AG08395 (cell line): ENCODE measurements at places on chromosomes 3 and 15.

- no peak for DNase-seq
Observed at GRCh38 chr3:121330634-121331033, 215.2 kb downstream of the POLQ start.

DNA sequence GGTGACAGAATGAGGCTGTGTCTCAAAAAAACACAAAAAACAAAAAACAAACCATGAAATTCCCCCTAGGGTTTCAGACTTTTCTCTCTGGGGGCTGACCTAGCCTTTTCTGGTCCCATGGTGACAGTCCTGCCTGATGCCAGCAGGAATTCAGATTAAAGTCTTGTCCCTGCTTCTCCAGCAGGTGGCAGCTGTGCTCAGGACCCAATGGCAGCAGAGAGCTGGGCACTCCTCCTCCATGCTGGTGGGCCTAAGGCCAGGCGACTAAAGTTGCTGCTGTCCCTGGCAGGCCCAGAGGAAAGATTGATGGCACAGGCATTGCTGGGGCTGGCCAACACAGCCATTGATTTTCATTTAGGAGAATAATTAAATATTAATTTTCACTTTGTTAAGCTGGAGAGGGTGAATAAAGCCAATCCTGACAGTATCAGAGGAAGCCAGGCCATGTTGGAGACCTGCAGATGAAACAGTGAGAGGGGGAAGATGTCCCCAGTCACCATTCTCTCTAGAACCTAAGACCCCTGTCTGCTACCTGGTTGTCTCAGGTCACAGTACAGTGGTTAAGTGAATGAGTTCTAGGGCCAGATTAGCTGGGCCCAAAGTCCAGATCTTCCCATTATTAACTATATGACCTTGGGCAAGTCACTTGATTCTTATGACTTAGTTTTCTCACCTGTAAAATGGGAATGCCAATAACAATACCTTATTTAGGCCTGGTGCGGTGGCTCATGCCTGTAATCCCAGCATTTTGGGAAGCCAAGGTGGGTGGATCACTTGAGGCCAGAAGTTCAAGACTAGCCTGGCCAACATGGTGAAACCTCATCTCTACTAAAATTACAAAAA is 7.1 kb downstream of the CELF6 start:
- peak; percentile 91 for DNase-seq

GRCh38 chr15:87871258-87871681 is 385.3 kb downstream of the NTRK3 start:
- DNase-seq: peak; percentile 69

DNA sequence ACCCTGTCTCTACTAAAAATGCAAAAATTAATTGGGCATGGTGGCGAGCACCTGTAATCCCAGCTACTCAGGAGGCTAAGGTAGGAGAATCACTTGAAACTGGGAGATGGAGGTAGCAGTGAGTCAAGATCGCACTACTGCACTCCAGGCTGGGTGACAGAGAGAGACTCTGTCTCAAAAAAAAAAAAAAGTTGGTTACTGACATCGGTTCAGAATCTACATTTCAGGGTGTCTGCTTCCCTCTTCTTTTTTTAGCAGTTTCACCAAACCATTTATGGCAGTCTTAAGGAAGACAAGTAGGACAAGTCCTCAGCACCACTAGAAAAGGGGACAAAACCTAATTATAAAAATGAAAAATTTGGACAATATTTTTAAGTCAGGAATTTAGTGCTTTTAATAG is 3.3 kb upstream of the USP4 start:
- no peak for DNase-seq

- DNase-seq: no peak
Observed at GRCh38 chr3:186998937-186999368, 68.6 kb downstream of the ST6GAL1 start.

DNA sequence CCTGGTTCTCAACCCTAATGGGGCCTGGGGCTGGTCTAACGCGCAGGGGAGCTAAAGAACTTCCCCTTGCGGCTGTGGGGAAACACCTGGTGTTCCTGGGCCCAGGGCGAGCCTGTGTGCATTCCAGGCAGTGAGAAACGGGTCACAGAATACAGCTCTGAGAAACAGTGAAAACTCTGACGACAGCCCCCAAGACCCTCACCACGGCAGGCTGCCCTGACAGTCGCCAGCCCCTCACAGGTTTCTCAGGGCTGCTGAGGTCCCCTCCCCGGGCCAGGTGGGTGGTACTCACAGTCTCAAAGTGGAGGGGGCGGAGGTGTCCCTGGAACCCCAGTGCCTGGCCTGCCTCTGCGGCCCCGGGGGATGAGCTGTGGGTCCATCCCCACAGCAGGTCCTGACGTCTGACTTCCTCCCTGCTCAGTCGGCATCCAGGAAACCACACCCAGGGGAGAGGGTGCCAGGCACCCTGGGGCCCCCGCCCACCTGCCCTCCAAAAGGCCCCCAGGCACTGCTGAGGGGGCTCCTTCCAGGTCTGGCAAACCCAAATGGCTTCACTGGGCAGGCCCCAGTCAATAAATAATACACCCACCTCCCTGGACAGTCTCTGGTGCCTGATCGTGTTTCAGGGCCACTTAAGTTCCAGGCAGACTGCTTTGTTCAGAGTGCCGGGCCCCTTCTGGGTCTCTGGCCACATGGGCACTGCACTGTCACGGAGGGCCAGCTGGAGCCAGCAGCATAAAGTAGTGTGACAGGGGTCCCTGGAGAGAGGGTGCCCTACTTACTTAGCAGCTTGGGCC is 57.7 kb downstream of the IQSEC1 start:
- DNase-seq: no peak

- DNase-seq: no peak
Observed at GRCh38 chr3:126960604-126960995, 22.3 kb upstream of the PLXNA1 start.

DNA sequence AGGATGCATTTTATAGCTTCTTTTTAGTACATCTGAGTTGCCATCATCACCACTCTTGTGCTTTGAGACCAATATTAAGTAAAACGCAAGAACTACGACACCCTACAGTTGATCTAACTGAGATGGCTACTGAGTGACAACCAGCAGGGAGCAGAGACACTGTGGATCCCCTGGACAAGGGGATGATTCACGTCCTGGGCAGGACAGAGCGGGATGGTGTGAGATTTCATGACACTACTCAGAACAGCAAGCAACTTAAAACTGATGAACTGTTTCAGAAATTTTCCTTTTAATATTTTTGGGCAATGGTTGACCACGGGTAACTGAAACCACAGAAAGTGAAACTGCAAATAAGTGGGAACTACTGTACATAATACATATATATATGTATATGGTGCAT is 299.2 kb downstream of the ADAMTS17 start:
- no peak for DNase-seq

GRCh38 chr3:39181408-39182335 is 10.7 kb downstream of the XIRP1 start:
- DNase-seq: no peak

GRCh38 chr3:52452570-52453221 is 1.1 kb downstream of the TNNC1 start:
- DNase-seq: no peak

GRCh38 chr3:177606891-177607290 is 409.6 kb upstream of the TBL1XR1 start:
- no peak for DNase-seq

DNA sequence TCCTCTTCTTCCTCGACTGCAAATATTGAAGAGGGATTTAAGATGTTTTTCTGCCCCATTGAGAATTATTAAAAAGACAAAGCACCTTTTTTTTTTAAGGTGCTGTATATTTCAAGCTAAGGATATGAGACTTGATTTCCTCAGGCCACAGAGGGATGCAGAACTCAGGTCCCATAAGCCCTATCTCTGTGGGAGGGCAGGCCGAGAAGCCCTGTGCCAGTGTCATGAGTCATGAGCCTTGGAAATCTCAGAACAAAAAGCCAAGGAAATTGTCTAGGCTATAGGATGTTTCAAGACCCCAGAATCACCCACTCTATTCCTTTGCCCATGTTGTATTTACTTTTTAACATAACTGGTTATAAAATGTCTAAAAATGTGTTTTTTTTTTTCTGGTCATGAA is 7.3 kb downstream of the ESYT3 start:
- DNase-seq: peak; percentile 57

- DNase-seq: no peak
Observed at GRCh38 chr3:22386107-22386506, 635.1 kb upstream of the ZNF385D start.

GRCh38 chr3:119436977-119437376 is 26.4 kb downstream of the TMEM39A start:
- no peak for DNase-seq

DNA sequence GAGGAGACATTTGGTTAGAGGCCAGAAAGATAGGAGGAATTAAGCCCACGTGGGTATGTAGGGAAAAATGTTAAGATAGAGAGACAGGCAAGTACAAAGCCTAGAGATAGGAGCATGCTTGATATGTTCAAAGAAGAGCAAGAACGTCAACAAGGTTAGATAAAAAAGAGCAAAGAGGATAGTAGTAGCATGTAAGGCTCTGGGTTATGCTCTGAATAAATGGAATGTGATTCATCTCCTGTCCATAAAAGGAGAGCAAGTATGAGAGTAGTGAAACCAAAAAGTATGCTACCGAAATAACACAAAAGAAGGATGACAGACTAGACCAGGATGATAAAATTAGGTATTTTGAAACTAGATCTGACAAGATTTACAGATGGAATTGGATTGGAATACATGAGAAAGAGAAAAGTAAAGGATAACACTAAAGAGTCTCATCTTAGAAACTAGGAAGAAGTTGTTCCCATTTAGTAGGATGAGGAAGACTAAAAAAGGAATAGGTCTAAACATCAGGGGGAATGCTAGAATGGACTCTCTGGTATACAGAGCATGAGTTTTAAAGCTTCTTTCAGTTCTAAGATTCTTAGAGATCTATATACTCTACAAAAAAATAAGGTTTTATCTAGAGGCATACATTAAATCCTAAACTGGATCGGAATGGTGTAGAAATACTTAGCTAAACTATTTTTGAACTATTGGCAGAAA is 59.1 kb downstream of the TRPM7 start:
- peak; percentile 26 for DNase-seq

DNA sequence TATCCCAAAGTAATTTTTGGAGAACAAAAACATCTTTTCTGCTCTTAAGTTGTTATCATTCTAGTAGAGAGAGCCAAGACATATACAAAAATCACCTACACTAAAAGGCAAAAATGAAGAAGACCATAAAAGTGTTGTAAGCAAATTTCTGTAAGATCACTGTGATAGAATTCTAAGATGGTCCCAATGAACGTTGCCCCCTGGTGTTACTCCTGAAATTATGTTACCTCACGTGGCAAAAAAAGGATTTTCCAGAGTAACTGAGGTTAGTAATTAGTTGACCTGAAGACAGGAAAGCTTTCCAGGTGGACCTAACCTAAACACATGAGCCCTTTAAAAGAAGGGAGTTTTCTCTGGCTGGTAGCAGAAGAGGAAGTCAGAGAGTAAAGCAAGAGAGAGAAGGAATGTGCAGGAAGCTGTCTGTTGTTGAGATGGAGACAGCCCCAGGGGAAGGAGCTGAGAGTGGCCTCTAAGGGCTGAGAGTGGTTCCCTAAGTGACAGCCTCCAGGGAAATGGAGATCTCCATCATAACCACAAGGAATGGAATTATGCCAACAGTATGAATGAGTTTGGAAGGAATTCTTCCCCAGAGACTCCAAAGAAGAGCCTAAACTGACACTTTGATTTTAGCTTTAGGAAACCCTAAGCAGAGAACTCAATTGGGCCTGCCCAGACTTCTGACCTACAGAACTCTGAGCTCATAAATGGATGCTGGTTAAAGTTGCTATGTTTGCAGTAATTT is 205.9 kb downstream of the CD47 start:
- DNase-seq: peak; percentile 85

DNA sequence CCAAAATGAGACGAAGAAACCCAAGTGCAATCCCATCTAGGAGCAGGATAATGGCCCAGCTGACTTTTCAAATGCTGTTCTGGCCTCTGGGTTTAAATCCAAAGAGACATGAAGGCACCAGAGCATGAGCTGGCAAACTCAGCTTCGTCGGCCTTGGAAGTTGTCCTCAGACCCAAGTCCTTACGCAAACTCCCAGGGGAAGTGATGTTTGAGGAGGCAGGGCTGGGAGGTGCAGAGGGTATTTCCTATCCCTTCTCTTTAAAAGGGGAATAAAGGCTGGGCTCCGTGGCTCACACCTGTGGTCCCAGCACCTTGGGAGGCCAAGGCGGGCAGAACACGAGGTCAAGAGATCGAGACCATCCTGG is 68.9 kb upstream of the HERC1 start:
- no peak for DNase-seq

GRCh38 chr3:160949460-160949859 is 155.7 kb downstream of the B3GALNT1 start:
- DNase-seq: no peak

GRCh38 chr3:111159391-111159790 is 87.8 kb downstream of the NECTIN3 start:
- peak; percentile 3 for DNase-seq

- DNase-seq: no peak
Observed at GRCh38 chr3:175748087-175748730, 889.1 kb downstream of the NAALADL2 start.

GRCh38 chr3:182246870-182247269 is 535.1 kb downstream of the SOX2 start:
- DNase-seq: no peak

- DNase-seq: peak; percentile 30
Observed at GRCh38 chr3:156174229-156174847, 54.0 kb downstream of the KCNAB1 start.

DNA sequence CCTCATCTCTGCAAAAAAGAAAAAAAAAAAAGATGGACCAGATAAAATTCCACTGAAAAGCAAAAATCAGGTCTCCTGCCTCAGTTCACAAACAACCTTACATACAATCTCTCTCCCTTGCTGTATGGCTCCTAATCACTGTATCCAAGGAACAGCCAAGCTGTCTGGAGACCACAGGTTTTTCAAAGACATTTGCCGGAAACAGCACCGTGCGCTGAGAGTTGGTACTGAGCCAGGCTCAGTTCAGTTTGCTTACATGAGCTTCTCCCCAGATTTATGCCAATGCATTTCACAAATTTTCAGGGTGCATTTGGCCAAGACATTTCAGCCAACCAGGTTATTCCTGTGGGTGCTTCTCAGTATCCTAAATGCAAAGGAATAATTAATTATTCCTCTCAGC is 4.1 kb downstream of the ACP3 start:
- DNase-seq: no peak

GRCh38 chr15:67094001-67094826 is 28.8 kb downstream of the SMAD3 start:
- no peak for DNase-seq

- no peak for DNase-seq
Observed at GRCh38 chr3:189582179-189582578, 49.0 kb upstream of the TP63 start.

DNA sequence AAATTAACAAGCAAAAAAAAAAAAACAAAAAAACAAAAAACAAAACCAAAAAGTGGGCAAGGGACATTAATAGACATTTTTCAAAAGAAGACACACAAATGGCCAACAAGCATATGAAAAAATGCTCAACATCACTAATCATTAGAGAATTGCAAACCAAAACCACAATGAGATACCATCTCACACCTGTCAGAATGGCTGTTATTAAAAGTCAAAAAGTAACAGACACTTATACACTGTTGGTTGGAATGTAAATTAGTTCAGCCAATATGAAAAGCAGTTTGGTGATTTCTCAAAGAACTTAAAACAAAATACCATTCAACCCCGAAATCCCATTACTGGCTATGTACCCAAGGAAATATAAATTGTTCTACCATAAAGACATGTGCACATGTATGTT is 222.4 kb upstream of the CD96 start:
- DNase-seq: no peak

- no peak for DNase-seq
Observed at GRCh38 chr15:47182818-47183217, 534.5 kb upstream of the SEMA6D start.
